Tongue (tissue), 3 donors: ENCODE measurements at places on chromosomes 16 and 17.

DNA sequence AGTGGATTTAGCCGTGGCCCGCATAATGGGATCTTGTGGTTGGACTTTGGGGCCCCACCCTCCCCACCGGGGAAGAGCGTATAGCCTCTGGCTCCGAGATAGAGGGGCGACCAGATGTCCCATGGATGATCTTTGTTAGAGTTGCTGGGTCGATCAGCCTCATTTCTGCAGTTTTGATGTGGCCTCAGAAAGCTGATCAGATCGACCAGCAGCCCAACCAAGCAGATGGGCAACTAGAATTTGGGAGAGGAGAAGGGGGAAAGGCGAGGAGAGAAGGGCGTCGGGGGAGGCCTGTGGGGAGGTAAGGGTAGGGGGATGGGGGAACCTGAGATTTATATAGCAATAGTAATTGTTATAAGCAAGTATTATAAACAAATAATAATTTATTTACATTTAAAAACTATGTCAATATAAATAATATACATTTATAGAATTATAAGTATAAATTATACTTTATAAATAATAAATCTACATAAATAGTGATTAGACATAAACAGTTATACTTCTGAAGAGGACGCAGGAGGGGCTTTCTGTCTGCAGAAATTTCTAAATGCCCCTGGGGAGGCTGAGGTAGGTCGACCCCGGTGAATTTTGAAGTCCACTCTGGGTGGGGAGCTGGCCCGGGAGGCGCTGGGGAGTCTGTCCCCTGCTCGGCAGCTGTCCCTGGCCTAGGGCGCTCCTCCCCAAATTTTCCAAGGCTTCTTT lies 136.3 kb downstream of the KCNJ12 start:
- DNase-seq: peak; percentile 16

GRCh38 chr16:5977329-5977728 lies 879.7 kb upstream of the EEF2KMT start:
- DNase-seq: no peak

DNA sequence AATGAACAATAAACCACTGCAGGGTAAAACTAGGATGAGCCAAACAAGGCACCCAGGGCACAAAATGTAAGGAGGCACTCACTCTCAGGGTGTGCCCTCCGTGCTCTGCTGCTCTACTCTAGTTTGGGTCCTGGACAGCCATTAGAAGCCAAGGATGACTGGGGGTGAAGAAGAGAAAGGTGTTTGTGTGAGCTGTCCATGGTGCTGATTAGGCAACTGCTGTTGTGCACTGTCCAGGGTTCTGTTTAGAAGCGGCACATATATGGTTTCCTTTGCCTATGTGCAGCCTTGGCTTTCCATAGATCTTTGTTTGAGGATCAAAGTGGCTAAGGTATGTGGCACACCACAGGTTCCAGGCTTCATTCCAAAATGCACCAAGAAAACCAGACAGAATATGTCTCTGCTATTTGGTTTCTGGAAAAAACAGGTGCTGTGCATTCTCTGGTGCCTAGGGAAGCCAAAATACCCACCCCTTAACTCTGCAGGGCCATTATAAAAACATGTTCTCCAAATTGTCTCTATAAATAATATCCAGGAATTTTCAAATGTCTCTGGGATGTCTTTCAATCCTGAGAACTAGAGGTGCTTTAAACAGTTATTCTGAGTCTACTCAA lies 123.5 kb downstream of the CBLN1 start:
- DNase-seq: peak; percentile 66

- DNase-seq: no peak
Measured at GRCh38 chr17:46764709-46765401, 53.6 kb downstream of the WNT3 start.

GRCh38 chr16:53945996-53946395 lies 242.0 kb downstream of the FTO start:
- peak; percentile 64 for DNase-seq

GRCh38 chr16:68070806-68071517 lies 14.2 kb upstream of the NFATC3 start:
- DNase-seq: no peak

DNA sequence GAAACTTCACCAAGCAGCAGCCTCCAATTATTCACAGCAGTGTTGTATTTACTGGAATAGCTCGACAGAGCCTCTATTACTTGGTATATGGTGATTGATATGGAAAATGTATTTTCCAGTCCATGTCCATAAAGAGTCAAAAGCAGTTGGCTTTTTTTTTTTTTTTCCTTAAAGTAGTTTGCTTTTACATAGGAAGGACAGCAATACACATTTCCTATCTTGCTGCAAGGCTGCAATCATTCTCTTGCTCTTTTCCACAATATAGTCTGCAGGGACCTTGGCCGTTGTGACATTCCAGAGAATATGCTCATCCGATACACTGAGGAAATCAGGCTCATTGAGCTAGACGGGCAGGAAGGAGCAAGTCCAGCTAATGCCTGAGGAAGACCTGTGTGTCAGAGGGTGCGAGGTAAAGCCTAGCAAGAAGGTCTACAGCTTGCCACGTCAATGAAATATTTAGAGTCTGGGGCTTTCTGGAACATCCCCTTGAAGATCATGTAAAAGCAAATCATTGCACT lies 131.1 kb downstream of the ENGASE start:
- no peak for DNase-seq

DNA sequence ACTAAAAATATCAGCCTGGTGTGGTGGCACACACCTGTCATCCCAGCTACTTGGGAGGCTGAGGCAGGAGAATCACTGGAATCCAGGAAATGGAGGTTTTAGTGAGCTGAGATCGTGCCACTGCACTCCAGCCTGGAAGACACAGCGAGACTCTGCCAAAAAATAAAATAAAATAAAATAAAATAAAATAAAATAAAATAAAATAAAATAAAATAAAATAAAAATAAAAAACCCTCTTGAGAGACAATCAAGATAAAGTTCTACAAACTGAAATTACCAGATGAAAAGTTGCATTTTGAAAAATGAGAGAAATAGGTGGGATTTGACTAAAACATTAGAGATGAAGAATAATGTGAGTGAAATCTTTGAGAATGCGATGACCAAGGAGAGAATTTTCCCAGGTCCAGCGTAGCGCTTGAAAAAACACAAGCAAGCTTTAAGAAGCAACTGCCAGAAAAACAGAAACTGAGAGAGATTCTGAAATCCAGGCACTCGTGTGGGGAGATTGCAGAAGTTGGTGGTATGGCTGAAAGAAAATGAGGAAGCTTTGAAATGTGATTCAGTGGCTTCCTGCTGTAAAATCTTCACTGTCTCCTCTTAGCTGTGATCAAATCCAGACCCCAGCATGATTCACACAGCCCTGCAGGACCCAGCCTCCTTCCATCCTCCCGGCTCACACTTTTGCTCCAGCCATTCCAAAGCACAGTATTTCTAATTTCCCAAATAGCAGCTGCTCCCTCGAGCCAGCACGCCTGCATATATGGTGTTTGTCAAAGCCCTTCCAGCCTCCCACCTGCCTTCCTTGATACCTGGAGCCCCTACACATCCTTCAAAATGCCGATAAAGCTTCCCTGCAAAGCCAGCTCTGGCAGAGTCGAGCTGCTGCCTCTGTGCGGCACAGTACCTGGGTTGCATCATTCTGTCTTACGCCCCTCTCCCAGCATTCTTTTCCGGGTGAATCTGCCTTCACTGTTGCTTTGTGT lies 8.2 kb upstream of the CD300E start:
- DNase-seq: peak; percentile 54

GRCh38 chr17:40604327-40605080 lies 39.2 kb upstream of the CCR7 start:
- DNase-seq: no peak

DNA sequence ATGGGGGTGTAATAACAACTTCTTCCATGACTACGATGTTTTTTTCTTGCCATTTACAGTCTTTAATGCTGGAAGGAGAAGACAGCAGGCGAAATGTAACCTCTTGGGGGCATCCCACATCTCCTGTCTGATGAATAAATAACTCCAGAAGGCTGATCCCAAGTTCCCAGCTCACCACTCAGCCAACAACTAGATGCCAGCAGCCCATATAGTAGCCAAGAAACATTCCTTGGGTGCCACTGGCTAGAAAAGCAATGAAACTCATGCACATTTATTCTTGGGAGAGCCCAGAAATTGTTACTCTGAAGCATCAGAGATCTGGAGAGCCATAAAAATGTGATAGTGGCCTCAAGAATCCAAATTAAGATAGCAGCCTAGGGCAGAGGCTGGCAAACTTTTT lies 22.7 kb upstream of the TMEM101 start:
- DNase-seq: no peak

GRCh38 chr17:16639438-16639837 lies 14.2 kb downstream of the ZNF624 start:
- no peak for DNase-seq

DNA sequence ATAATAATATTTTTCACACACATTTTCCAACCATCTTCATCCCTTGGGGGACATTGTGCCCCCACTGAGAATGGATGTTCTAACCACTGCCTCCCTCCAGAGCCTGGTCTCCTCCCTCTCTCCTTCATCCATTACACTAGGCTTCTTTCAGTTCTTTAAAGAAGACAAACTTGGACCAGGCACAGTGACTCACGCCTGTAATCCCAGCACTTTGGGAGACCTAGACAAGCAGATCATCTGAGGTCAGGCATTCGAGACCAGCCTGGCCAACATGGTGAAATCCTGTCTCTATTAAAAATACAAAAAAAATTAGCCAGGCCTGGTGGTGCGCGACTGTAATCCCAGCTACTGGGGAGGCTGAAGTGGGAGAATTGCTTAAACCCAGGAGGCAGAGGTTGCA lies 6.5 kb downstream of the ALOX15 start:
- DNase-seq: no peak

DNA sequence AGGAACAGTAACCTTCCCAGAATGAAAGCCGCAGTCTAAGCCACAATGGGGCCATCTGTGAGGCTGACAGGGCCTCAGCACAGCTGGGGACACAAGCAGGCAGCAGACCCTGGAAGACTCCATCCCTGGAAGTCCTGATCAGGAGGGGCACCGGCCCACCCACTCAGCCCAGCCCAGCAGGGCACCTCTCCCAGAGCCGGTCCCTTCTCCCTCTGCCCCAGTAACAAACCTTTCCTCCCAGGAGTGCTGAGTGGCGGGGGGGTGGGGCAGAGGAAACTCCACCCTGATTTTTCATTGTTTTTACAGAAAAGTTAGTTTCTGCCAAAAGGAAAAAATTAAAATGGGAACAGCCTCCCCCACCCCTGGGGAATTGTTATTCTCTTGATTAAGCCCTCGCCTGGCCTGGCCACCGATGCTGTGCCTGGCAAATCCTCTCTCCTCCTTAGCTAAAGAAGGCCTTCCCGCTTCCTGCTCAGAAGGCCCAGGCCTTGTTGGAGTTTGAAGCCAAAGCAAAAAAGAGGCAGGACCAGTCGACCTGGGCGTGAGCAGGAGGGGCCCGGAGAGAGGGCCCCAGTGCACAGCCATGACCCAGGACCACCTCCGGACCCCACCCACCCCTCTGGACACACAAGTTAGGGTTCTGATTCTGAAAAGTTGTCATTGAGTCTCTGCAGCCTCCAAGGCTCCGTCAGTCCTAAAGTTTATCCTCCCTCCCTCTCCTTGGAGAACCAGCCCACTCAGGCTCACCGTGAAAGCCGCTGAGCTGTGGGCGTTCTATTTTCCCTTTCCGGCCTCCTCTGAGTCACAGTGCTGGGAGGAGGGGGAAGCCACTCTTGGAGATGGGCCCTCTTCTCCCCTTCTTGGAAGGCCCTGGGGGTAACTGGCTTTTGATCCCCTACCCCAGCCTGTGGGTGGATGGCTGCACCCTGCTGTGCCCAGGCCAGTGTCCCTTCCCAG lies 128.4 kb upstream of the TNRC6C start:
- peak; percentile 76 for DNase-seq

GRCh38 chr17:71975331-71975801 lies 145.5 kb upstream of the SOX9 start:
- peak; percentile 88 for DNase-seq

GRCh38 chr17:76689859-76690258 lies 20.9 kb downstream of the MXRA7 start:
- DNase-seq: no peak

DNA sequence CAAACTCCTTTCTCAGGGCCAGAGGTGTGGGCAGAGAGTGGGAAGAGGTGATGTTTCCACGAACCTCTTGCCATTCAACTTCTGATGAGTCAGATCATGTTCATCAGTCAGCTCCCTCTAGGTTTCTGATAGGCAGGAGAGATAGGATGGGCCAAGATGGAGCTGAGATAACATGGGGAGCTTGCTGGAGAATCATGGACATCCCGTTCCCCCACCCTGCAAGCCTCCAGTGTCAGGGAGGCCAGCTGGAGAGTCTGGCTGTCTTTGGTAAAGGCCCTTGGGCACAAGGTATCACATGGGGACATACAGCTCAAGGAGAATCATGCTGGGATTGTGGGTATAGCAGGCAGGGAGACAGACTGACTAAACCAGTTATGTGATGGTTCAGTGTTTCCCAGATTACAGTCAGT lies 136.0 kb upstream of the IRX3 start:
- no peak for DNase-seq

- DNase-seq: no peak
Measured at GRCh38 chr16:57762365-57763040, 26.9 kb downstream of the KATNB1 start.

DNA sequence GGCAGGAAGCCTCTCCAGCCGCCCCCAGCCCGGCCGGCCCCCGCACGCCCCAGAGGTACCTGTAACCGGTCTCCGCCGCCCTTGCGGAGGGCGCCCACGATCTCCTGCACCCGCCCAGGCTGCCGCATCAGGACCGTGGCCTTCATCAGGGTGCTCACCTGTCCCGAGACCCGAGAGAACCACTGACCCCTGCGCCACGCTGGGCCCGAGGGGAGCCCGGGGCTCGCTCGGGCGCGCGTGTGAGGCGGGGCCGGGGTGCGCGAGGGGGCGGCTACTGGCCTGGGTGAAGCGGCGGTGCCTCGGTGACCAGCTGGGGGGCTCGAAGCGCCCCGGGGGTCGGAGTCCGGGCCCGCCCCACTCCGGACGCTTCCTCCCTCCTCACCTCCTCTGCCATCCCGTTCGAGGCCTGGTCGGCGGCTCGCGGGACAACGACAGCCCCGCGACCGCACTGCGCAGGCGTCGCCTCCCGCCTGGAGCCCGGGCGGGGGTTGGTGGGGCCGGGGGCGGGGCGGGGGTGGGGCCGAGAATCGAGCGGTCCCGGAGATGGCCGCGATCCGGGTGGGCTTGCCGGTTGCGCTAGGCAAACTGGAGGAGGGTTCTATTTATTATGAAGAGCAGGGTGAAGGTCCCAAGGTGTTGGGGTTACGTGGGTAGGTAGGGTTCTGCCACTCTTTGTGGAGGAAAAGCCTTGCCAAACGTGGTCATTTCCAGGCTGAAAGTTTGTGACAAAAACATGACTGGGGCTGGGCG lies at the start of gene NT5C3B:
NT5C3B (minus strand) TSS at position 433 of the 750 bp plus-strand sequence; CDS start at position 394, 39 bp downstream.
- peak; percentile 82 for DNase-seq
